ENCODE measurements at places on chromosomes 16 and 17. TPM values are rescaled to one million over a fixed set of nuclear protein-coding genes. Genes with fewer than 3 reads are reported as not detected.

The TMEM235 gene
- not detected for total RNA-seq

The LIG3 gene
- total RNA-seq, result 28.2 TPM

The PMFBP1 gene
- 0.51 TPM for total RNA-seq

The CALB2 gene
- 1.3 TPM for total RNA-seq

The ANKFN1 gene
- 0.26 TPM for total RNA-seq

The TM4SF5 gene
- total RNA-seq, result not detected

The DCAF7 gene
- 13.9 TPM for total RNA-seq

The MT1H gene
- not detected for total RNA-seq

The NACA2 gene
- total RNA-seq, result not detected

The SLC13A2 gene
- total RNA-seq, result not detected

The SLC6A2 gene
- total RNA-seq, result not detected

The KRTAP4-5 gene
- total RNA-seq, result not detected

The INCA1 gene
- total RNA-seq, result 0.33 TPM

The TMC5 gene
- total RNA-seq, result not detected

The USP7 gene
- 49.3 TPM for total RNA-seq

The SBK1 gene
- total RNA-seq, result under 0.01 TPM

The KRTAP1-5 gene
- total RNA-seq, result not detected

The GDPD3 gene
- total RNA-seq, result 1.0 TPM

The ZNF385C gene
- not detected for total RNA-seq

The OR1A1 gene
- not detected for total RNA-seq

The TEKT3 gene
- 0.33 TPM for total RNA-seq

The NOG gene
- total RNA-seq, result 0.99 TPM

The PLA2G10 gene
- total RNA-seq, result not detected

The HAS3 gene
- 0.26 TPM for total RNA-seq

The MPDU1 gene
- 29.5 TPM for total RNA-seq

The DNAH17 gene
- not detected for total RNA-seq

The CA7 gene
- not detected for total RNA-seq

The CDK5R1 gene
- total RNA-seq, result 0.33 TPM

The HOXB2 gene
- 12.2 TPM for total RNA-seq

The CLEC3A gene
- not detected for total RNA-seq

The FOXN1 gene
- not detected for total RNA-seq

The HOXB9 gene
- not detected for total RNA-seq

The CDR2L gene
- 12.2 TPM for total RNA-seq

All from fibroblast of lung (primary cell).